ENCODE measurements at places on chromosomes 6 and 20.

GRCh38 chr20:51388756-51389542, 153.6 kb downstream of the NFATC2 start:
- no peak for DNase-seq

GRCh38 chr6:42347456-42347855, 104.3 kb downstream of the TRERF1 start:
- DNase-seq = no peak

DNA sequence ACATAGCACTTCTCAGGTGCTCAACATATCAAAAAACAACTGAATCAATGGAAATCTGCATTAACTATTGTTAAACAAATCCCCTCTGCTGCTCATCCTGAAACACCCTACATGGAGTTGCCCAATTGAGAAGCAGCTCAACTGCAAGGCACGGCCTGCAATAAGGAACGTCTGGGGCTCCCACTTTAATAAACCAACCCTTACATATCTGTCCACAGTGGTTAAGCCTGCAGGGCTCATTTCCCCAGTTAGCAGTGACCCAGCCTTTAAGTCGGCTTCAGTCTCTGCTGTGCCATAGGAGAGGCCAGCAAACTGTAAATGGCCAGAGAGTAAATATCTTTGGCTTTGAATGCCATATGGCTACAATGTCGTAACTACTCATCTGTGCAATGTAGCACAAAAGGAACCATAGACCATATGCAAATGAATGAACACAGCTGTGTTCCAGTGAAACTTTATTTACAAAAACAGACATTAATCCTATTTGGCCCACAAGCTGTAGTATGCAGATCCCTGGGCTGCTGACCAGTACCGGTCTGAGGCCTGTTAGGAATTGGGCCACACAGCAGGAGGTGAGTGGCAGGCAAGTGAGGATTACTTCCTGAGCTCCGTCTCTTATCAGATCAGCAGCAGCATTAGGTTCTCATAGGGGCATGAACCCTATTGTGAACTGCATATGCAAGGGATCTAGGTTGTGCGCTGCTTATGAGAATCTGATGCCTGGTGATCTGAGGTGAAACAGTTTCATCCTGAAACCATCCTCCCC, 522.7 kb upstream of the CDH4 start:
- no peak for DNase-seq

DNA sequence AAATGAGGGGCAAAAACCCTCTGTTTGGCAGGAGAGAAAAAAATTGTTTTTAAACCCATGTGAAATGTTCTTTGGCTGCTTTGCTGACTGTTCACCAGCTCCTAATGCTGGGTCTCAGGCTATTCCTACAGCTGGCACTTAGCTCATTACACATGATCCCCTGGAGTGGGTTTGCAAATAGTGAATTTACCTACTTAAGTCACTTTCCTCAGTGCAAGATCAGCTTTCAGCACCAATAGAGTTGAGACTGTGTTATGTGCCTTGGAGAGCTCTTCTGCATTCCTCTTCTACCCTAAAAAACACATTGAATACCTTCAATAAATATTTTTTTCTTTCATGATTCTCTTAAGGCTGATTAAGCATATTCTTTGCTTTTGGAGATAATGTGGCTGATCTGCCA, 58.4 kb upstream of the PRDM1 start:
- no peak for DNase-seq

DNA sequence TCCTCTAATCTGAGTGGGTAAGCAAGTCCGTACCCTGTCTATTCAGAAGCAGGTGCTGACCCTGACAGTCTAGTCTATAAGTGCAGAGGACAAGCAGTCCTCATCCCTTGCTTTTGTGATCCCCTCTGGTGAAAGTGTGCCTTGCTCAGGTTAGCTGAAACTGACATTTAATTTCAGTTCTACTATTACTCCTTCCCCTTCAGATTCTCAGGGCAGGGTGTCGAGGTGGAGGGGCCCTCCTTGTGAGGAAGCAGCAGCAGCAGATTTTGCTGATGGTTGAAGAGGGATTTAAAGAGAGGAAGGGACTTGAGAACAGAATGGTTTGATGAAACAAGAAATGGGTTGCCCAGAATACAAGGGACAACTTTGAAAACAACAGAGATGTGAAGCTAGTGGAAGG, 309.3 kb downstream of the CLIC5 start:
- DNase-seq = no peak

DNA sequence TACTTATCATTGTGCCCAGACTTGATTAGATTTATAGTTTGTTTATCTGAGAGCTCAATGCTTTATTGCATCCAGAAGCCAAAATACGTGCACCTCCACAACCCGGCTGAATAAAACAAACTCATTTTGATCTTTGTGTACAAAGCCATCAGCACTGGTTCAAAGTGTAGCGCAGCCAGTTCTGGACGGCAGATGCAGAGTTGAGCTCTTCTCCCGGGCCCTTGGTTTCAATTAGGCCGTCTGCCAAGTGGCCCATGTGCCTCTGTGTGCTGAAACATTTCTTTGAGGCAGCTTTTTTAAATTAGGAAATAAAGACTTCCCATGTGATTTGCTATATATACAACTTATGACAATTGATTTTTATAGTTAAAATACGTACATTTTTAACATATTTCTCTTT, 96.2 kb upstream of the RSPO3 start:
- no peak for DNase-seq

GRCh38 chr20:8144282-8145245, 12.5 kb downstream of the PLCB1 start:
- DNase-seq = no peak

DNA sequence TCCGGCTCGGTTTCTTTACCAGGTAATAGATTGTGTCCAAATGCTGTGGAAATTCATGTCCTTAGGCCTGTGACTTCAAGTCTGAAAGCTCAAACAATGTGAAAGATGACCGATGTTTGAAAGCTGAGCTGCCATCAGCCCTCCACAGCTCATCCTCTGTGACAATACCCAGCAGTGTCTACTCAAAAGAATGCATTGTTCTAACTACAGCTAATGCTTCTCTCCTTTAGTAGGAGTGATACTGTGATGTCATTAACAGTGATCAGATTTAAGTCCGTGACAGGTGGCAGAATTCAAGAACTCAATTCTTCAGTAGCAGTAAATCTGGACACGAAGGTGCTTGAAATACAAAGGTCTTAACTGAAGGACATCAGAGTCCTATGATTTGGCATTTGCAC, 97.3 kb downstream of the RCAN2 start:
- no peak for DNase-seq

GRCh38 chr6:161233986-161234661, 39.7 kb downstream of the AGPAT4 start:
- no peak for DNase-seq

GRCh38 chr6:142334294-142334693, 32.5 kb downstream of the ADGRG6 start:
- DNase-seq = no peak

DNA sequence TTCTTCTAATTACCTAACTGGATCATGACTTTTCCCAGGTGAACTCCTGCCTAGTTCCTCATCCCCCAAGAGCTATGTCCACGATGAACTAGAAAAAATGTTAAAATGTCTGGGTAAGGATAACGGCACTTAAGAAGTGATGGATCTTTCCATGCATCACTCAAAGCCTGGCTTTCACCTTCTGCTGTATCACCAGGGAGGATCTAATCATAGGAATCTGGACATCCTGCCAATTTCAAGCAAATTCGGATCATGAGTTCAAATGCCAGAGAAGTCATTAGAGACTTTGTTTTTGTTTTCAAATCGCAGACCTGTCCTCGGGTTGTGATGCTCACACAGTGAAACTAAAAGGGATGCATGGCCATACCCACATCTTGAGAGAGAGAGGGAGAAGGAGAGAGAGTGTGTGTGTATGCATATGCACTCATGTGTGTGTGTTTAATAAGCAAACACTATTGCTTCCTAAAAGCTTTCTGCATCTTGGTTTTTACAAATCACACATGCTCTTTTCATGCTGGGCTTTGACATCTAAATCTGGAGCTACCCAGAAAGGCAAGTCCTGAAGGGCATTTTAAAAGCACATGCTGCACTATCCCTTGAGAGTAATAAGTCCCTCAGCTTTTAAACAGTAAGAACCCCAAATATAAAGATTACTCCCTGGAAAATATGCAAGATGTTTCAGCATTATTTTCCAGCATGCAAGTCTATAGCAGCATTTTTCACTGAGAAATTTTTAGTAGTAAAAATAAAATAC, 524.6 kb upstream of the NOX3 start:
- no peak for DNase-seq

DNA sequence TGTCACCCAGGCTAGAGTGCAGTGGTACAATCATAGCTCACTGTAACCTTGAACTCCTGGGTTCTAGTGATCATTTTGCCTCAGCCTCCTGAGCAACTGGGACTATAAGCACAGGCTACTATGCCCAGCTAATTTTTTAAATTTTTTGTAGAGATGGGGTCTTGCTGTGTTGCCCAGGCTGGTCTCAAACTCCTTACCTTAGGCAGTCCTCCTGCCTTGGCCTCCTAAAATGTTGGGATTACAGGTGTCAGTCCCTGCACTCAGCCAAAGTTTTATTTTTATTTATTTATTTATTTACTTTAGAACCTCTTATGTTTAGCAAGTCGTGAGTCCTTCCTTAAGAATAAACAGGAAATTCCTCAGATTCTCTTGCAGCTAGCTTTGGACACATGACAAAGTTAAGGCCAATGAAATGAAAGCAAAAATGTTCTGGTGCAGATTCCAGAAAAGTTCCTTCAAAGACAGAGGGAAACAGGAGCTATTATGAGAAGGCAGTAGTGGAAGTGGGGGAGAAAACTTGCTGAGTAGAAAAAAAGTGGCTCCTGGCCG, 19.1 kb downstream of the PIM1 start:
- DNase-seq = no peak

DNA sequence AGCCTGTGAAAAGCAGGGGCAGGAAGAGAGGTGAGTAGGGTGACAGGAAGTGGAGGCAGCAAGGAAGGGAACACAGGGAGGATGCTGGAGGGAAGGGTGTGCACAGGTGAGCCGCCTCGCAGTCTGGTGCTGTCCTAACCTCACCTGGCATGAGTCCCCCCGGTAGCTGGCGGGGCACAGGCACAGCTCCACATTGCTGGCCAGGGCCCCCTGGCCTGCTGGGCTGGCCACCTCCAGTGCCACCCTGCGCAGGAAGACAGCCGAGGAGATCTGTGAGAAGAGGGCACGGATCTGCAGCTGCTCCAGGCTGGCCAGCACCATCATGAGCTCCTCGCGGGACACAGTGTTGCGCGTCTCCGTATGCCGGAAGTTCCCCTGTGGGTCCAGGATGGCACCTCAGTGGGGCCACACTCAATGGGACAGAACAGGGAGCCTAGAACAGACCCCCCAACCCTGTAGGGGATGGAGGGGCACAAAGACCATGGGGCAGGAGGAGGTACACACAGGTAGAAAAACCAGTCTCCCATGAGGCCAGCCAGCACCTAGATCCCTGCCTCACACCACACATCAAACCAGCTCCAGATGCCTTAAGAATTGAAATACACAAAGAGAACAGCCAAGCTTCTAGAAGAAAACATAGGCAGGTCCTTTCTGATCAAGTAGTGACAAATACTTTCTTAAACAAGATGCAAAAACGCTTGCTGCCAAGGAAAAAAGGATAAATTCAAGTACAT, 22.5 kb downstream of the ADRM1 start:
- DNase-seq = no peak

GRCh38 chr6:170122651-170123050, 168.2 kb downstream of the DLL1 start:
- no peak for DNase-seq

DNA sequence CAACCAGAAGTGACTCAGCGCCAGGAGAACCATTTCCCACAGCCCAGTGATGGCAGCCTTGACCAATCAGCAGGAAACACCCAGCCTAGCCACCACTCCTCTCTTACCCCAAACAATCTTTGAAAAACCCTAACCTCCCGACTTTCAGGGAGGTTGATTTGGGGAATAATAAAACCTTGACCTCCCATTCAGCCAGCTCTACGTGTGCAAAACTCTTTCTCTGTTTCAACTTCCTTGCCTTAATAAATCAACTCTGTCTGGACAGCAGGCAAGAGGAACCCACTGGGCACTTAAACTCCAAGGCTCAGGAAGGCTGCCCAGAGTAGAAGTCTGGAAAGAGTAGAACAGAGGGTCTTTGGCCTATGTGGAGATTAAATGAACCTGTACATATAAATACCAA, 35.0 kb downstream of the SERPINB1 start:
- DNase-seq = no peak

DNA sequence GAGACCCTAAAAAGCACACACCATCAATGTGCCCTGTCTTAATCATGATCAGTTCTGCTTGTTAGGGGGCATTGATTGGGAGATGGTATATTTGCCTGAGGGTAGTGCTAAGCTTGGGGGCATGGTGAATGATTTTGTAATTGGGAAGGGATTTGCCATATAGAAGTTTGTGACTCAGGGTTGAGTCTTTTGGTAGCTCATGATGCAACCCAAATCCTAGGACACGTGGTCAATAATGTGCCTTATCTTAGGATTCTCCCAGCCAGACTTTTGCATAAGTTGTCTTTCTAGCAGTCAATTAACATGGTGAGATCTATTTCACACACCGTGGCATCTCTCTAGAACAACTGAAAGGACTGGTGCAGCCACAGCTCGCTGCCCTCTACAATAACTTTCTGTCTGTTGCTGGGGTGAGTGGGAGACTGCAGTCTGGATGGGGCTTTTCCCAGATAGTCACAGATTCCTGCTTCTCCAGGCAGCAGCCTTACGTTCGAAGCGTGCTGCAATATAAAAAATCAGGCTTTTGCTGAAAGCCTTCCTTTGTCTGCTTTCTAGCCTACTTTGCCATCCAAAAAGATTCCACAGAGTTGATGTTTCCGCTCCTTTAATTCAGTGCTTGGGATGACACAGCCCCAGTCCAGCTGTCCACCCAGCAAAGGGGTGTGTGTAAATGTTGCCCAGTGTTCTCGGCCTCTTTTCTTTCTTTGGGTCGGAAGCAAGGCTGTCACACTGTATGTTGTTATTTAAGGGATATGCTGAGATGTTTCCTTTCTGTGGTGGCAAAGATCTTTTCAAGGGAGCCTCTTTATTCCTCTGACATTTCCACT, 58.9 kb downstream of the ID4 start:
- DNase-seq = no peak

GRCh38 chr6:39428152-39428551, 105.7 kb upstream of the KCNK16 start:
- no peak for DNase-seq

GRCh38 chr20:5544712-5545111, 205.5 kb upstream of the SHLD1 start:
- DNase-seq = no peak

GRCh38 chr6:130858498-130859160, 31.4 kb downstream of the SMLR1 start:
- no peak for DNase-seq

Measured in naive thymus-derived CD8-positive, alpha-beta T cell (primary cell).